ENCODE measurements at places on chromosomes 4 and X.

DNA sequence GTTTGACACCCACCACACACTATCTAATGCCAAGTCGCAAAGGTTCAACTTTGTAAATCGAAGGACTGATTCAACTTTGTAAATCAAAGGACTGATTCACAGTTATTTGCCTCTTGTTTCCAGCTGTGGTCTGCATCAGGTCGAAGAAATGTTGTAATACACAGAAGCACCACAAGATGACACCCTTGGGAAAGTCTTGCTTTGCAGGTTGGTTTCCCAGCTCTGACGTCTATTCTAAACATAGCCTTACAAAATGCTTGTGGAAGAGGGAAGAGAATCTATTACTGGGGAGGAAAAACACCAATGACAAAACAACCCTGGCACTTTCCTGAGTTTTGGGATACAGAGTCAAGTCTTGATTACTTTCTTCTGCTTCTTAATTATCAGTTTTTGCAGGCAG lies 35.3 kb downstream of the SUPT20HL1 start:
- DNase-seq: peak; percentile 65

GRCh38 chr4:166655705-166656104 lies 578.6 kb downstream of the SPOCK3 start:
- no peak for DNase-seq

DNA sequence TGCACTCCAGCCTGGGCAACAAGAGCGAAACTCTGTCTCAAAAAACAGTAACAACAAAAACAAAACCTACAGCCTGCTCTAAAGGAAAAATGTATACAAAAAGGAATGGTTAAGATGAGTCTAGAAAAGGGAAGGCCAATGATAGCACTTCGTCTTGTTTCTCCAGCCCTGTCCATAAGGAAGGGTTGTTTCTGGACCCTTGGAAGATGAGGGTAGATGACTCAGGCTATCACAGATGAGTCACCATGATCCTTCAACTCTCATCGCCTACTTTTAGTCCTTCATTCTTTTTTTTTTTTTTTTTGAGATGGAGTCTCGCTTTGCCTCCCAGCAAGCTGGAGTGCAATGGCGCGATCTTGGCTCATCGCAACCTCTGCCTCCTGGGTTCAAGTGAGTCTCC lies 8.8 kb downstream of the PLA2G12A start:
- DNase-seq: no peak

DNA sequence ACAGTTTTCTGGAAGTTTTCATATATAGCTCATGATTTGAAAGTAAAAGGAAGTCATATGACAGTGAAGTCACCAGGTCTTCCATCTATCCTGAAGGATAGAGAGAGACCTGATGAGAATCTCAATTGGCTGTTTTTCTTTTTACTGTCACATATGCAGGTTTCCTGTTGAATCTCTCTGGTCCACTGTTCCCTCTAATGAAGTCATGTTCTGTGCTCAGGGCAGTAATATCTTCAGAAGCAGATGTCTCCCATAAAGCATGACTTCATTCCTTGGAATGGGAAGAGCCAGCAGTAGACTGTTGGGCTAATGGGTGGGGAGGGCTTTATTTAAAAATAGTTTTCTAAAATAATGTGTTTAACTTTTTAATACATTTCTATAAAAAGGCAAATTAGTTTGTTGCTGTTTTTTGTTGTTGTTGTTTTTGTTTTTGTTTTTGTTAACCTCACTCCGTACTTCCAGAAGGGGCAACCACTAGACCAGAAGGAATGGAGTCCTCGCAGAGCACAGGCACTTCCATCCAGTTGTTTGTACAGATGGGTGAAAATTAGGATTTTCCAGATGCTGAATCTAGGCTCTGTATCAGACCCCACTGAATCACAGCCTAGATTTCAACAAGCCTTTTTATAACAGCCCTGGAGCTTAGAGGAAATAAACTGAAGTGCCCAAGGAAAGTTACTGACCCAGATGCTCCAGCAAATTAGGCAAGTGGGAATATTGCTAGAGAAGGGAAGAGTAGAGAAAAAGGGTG lies 54.2 kb downstream of the AWAT2 start:
- DNase-seq: no peak

Data from muscle of back (tissue), 13 donors.